ENCODE measurements at places on chromosomes 1 and 21. TPM values are rescaled to one million over a fixed set of nuclear protein-coding genes. Genes with fewer than 3 reads are reported as not detected.

Gene SPRR1B
- not detected for total RNA-seq

Gene ACOT11
- 2.4 TPM for total RNA-seq

Gene POU3F1
- total RNA-seq, result not detected

Gene OR2T4
- total RNA-seq, result not detected

Gene S100A2
- 17.0 TPM for total RNA-seq

Gene DPM3
- total RNA-seq, result 90.3 TPM

Gene LINGO4
- not detected for total RNA-seq

Gene CSMD2
- total RNA-seq, result not detected

Gene ANGPTL1
- total RNA-seq, result not detected

Gene FAM72D
- total RNA-seq, result 6.3 TPM

Gene PDIK1L
- 0.73 TPM for total RNA-seq

Gene HSD3B2
- total RNA-seq, result not detected

Gene TXNIP
- total RNA-seq, result 0.16 TPM

Gene OR2L5
- total RNA-seq, result not detected

Gene BGLAP
- total RNA-seq, result not detected

Gene RAVER2
- 2.4 TPM for total RNA-seq

Gene KCNT2
- total RNA-seq, result not detected

Gene C1orf94
- not detected for total RNA-seq

Gene RBM11
- total RNA-seq, result not detected

Gene MTARC1
- 11.3 TPM for total RNA-seq

Gene SEC16B
- total RNA-seq, result 1.4 TPM

Gene CCDC27
- total RNA-seq, result not detected

Gene IL20
- total RNA-seq, result not detected

Gene SLAMF9
- 0.40 TPM for total RNA-seq

Gene SLC44A5
- not detected for total RNA-seq

Gene CRABP2
- 11.6 TPM for total RNA-seq

Gene FNDC5
- 0.95 TPM for total RNA-seq

Gene NBPF4
- 0.23 TPM for total RNA-seq

Gene RCSD1
- total RNA-seq, result 0.13 TPM

Gene SEMA6C
- total RNA-seq, result 1.6 TPM

Gene LEFTY1
- total RNA-seq, result 0.48 TPM

Gene TSPEAR
- not detected for total RNA-seq

Gene LCE6A
- not detected for total RNA-seq

Gene USH2A
- total RNA-seq, result not detected

Gene TMEM51
- total RNA-seq, result 41.6 TPM

Gene ADGRL2
- total RNA-seq, result 12.8 TPM

Gene MYOG
- not detected for total RNA-seq

Gene GJA9
- total RNA-seq, result not detected

Gene SYNC
- total RNA-seq, result 8.7 TPM

Gene EVA1C
- 39.8 TPM for total RNA-seq

Gene C2CD2
- total RNA-seq, result 8.6 TPM

Gene CCDC30
- 0.59 TPM for total RNA-seq

Gene MAEL
- total RNA-seq, result not detected

Gene NUDT17
- total RNA-seq, result 6.3 TPM

Gene OR10K2
- total RNA-seq, result not detected

Gene ZMYND12
- total RNA-seq, result 0.20 TPM

Gene S100A11
- total RNA-seq, result 1,871 TPM

Gene OTUD3
- total RNA-seq, result 2.6 TPM

Gene PODN
- not detected for total RNA-seq

Gene ZNF496
- total RNA-seq, result 18.9 TPM

Gene PDZK1IP1
- 5.3 TPM for total RNA-seq

Gene G0S2
- 2.4 TPM for total RNA-seq

Gene TMOD4
- not detected for total RNA-seq

Gene MIXL1
- not detected for total RNA-seq

Gene OPRD1
- 0.14 TPM for total RNA-seq

Gene DNAH14
- 6.8 TPM for total RNA-seq
